ENCODE measurements at places on chromosomes 1 and 21. TPM values are rescaled to one million over a fixed set of nuclear protein-coding genes. Genes with fewer than 3 reads are reported as not detected.

DNA sequence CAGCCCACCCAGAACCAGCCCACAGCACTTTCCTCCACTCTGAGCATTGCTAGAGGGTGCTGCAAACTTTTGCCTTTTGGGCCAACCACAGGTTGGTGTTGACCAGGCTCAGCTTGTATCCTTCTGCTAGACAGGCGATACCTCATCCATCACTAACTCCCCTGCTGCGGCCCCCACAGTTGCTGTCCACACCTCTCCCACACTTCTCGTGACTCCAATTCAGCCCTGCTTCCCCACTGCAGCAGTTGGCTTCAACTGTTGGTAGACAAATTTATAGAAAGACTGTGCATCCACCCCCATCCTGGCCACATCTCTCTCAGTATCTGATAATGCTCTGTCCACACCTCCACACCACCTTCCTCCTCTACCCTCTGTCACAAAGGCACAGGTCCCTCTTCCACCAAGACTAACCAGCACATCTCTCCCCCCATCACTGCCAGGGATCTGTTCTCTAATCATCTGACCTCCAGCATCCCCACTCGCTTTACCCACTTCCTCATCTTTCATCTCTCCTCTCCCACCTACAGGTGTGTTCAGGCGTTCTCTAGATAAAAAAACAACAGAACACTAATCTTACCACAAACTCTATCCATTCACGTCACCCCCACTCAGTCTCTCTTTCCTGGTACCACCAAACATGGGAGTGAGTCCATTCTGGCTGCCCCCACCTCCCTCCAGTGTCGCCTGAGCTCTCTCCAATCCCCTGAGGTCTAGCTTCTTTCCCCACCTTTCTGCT lies 15.8 kb upstream of the SLC25A44 start:
- peak; percentile 20 for DNase-seq

DNA sequence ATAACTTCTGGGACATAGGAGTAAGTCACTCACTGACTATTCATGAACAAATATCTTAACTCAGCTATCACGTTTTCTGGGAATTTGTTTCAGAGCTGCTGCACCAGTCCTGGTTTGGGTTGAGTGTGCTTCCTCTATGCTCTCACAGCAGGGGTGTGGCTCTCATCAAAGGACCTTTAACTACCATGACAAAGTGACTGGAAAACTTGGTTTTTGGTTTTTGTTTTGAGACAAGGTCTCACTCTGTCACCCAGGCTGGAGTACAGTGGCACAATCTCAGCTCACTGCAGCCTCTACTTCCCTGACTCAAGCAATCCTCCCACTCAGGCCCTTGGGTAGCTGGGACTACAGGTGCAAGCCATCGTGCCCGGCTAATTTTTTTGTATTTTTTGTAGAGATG lies 4.1 kb downstream of the ILDR2 start:
- DNase-seq = no peak

DNA sequence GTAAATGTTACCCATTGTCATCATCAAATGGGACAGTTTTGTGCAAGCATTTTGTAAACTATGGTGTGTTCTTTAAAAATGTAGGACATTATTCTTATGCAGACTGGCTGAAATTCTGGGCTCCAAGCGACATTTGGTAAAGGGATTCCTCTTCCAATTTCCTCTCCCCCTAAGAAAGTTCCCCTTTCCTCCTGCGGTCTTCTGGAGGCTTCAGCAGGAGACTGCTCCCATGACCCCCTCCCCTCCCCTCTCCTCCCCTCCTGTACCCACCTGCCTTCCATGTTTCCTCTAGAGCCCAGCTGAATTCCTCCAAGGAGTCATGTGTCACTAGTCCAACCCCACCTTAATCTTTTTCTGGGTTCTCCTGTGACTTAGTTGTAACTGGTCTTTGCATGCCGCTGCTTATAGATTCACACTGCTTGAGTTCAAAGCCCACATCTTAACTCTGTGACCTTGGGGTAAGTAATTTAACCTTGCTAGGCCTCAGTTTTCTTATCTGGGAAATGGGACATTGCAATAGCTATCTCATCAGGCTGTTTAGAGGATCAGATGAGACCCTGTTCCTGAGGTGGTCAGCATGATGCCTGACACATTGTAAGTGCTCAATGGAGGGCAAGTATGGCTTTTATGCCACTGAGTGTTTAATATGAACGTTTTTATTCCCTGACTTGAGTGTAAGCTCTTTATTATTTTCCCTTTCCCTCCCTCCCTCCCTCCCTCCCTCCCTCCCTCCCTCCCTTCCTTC lies 69.9 kb upstream of the WDR26 start:
- DNase-seq = no peak

Gene ST6GALNAC3
- polyA plus RNA-seq = 24.8 TPM

Gene PADI4
- polyA plus RNA-seq = 1.7 TPM

Gene LMNA
- polyA plus RNA-seq = 111 TPM

Gene ETV3L
- not detected for polyA plus RNA-seq

DNA sequence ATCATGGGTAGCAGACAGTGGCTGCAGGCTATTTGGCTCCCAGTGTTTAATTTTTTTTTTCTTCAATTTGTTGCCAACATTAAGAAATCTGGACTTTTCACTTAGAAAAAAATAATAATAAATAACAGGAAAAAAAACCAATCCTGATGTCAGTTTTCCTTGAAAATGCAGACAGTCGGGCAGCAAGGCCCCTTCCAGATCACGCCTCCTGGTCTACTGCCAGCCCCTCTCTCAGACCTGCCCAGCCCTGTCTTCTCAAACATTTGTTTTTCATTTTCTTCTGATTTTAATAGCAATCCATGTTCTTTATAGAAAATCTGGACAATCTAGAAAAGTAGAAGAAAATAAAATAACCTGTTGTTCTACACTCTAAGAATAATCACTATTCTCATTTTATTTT lies 15.5 kb downstream of the IFNGR2 start:
- no peak for DNase-seq

Gene CFHR5
- not detected for polyA plus RNA-seq

- DNase-seq = no peak
These were observed 16.2 kb downstream of the CNST start for GRCh38 chr1:246582301-246583055.

Gene FLG
- polyA plus RNA-seq = 0.43 TPM

- DNase-seq = no peak
These were observed 84.9 kb upstream of the KCNK2 start for GRCh38 chr1:214997685-214998084.

- DNase-seq = no peak
These were observed 80.7 kb downstream of the TGFB2 start for GRCh38 chr1:218425647-218426342.

DNA sequence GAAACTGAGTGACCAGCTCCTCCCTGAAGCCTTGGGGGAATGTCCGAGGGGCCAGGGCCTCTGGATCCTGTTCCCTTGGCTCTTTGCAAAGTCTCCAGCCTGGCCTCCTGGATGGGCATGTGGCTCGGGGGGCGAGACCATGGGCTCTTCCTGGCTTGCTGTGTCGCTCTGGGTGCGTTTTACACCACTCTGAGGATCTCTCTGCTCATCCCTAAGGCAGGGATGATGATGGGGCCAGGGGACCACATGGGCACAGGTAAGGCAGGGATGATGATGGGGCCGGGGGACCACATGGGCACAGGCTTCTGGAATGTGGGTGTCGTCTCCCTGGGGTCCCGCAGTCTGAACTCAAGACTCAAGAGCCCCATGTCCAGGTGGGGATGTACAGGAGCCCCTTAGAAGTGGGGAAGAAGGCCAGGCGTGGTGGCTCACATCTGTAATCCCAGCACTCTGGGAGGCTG lies 17.7 kb downstream of the TP73 start:
- DNase-seq = no peak

- DNase-seq = no peak
These were observed 109.9 kb downstream of the LYPLAL1 start for GRCh38 chr1:219283541-219283940.

- no peak for DNase-seq
These were observed 13.9 kb downstream of the CXADR start for GRCh38 chr21:17526776-17527175.

GRCh38 chr1:228376651-228377631 lies 29.7 kb downstream of the TRIM11 start:
- DNase-seq = no peak

DNA sequence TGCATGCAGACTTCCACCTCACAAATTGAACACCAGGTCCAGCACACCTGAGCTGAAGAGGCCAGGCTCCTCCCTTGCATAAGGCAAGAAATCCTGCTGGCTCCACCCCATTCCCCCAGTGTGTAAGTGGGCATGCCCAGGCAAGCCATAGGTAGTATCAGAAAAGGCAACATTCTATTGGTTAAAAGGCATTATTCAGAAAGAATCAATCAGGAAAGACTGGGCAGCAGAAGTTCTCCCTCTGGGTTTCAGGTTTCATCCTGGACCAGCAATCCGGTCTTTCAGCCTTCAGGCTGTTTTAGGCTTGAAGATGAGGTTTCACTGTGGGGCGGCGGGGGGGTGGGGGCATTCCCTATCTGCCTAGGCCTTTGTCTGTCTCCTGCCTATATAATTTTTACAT lies 42.0 kb upstream of the LHX8 start:
- DNase-seq = no peak

Gene S100A9
- polyA plus RNA-seq = 28.2 TPM

DNA sequence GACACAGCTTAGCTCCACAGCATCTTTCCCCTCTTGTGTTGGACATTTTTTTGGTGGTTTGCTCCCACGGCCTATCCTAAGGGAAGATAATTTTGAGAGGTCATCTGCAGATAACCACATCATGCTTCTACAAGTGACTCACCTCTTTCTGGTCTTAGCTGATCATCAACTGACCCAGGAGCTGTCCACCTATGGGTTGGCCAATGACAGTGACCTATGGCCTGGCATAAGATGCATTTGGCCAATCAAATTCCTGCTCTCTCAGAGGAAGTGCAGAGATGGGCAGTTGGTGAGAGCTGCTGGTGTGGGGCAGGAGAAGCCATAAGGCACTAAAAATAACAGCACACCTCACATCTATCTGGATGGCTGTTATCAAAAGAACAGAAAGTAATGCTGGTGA lies 100.0 kb upstream of the CLDN14 start:
- no peak for DNase-seq

DNA sequence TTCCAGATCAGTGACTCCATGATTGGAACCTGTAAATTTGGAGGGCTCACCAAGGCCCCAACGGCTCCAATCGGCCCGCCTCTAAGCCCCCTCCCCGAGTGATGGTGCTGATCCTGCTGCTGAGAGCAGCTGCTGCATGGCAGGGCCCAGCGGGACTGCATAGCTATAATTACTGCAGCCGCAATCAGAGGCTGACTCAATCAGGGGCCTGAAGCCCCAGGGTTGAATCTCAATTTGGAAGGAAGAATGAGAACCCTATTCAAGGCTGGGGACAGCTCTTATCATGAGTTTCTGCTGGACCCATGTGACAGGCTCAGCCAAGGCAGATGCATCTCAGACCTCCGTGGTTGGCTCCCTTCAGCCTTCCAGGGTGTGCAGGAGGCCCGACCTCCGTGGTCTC lies 42.8 kb upstream of the MAGOH start:
- DNase-seq = no peak

Gene LINGO4
- polyA plus RNA-seq = not detected

- DNase-seq = no peak
These were observed 144.3 kb downstream of the ZSCAN20 start for GRCh38 chr1:33616780-33617179.

- no peak for DNase-seq
These were observed 223.9 kb downstream of the S1PR1 start for GRCh38 chr1:101460739-101461138.

DNA sequence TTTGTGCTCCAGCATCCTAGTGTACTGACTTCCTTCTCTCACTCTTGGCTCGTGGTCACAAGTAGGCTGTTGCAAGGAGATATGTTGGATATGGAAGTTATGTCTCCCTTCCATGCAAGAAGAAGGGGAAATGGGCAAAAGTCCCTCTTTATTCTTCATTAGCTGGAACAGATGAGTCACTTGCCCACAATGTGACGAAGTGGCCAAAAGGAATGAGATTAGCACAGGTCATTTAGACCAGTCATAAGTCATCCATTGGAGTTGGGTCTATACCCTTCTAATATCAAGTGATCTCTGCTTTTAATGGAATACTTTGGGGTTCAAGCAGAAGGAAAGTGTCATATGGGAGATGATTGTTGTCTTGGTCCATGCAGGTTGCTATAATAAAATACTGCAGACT lies 91.2 kb upstream of the NGF start:
- no peak for DNase-seq

Gene LAMC2
- 39.9 TPM for polyA plus RNA-seq

GRCh38 chr21:37548521-37548981 lies 182.0 kb downstream of the DYRK1A start:
- no peak for DNase-seq

DNA sequence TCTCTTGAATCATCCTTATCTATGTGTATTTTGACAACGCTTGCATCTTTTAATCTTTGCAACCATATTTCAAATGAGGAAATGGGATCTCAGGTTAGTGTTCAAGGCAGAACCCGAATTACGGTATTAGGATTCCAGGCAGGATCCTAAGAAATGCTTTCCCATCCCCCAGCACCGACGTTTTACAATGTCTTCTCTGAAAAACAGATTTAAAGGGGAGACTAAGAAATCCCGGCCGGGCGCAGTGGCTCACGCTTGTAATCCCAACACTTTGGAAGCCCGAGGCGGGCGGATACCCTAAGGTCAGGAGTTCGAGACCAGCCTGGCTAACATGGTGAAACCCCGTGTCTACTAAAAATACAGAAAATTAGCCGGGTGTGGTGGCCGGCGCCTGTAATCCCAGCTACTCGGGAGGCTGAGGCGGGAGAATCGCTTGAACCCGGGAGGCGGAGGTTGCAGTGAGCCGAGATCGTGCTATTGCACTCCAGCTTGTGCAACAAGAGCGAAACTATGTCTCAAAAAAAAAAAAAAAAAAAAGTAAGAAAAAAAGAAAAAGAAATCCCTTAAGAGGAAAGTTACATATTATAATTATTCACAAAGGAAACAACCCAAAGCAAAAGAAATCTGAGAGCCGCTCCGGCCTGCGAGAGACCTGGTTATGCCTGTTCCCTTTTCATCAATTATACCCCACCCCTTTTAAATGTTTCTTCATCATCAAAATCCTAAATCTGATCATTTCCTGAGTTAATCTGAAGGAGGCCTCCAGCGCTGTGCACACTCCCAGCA lies 801 bp upstream of the GORAB start:
- peak; percentile 55 for DNase-seq

GRCh38 chr1:224067621-224068457 lies 46.1 kb upstream of the FBXO28 start:
- DNase-seq = no peak

- DNase-seq = no peak
These were observed 117.2 kb downstream of the NRDC start for GRCh38 chr1:51761351-51761750.

GRCh38 chr1:66253330-66253921 lies 280.5 kb upstream of the SGIP1 start:
- peak; percentile 72 for DNase-seq

DNA sequence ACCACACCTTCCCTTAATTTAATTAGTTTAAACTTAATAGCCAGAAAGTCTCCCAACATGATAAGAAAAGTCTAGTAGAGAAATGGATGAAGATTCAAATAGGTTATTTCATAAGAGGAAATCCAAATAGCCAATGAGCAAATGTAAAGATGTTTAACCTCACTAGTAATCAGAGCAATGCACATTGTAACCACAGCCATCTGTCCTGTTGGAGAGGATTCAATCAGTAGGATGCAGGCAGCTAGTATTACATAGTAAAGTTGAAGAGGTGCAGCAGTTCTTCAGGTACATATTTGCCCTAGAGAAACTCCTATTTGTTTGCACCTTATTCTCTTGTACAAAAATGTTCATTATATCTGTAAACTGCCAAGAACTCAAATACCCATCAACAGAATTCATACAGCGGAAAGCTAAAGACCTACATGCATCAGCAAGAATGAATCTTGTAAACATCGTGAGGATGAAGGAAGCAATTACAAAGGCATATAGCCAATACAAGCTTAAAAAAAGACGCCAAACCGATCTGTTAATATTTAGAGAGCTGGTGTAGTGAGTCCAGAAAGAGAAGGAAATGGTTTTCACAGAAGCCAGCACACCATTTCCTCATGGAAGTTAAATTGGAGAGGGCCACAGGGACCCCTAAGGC lies 27.9 kb downstream of the DIP2A start:
- peak; percentile 25 for DNase-seq

All from left lung (tissue), 14 donors.